ENCODE measurements at places on chromosomes 3 and 15.

DNA sequence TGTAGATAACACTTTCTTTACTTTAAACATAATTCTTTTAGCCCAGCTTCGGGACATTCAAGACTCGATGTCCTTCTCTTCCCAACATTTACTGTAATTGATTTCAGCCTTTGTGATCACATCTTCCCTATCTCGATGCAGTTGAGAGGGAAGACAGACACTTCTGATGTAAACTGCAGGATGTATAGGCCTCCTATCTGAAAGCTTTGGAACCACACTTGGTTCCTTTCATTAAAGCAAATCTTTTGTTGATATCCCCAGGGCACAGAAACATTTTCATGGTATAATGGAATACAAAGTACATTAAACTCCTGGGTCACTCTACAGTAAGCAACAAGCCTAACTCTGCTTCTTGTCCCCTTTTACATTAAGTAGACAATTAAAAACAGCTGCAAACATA lies 6.4 kb downstream of the GRM7 start:
- no peak for DNase-seq

DNA sequence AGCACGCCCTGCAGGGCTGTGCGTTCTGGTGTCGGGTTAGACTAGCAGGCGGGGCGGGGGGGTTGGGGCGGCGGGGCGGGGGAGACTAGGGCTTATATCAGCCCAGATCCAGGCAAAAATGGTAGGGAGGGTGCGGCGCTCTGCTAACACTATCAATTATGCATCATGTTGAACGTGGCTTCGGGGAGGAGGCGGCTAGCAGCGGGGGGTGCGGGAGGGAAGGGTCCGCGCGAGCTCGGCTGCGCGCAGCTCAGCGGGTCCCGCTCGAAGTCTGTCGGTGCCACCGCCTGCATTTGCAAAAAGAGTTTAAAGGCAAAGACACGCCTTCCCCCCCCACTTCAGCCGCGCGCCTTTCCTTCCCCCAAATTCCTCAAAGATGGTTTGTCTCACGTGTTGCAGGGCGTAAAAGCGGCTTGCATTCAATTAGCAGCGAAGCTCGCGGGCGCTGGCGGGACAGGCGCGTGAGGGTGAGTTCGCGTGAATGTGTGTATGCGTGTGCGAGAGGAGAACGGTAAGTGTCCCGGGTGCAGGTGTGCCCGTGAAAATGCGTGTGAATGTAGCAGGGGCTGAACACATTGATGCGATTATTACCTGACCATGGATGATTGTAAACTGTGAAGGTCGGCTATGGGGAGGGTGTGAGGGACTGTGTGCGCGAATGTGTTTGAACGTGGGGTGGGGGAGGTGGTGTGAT lies at the start of gene ISLR2:
Gene ISLR2 (plus strand): TSS at position 432 of the 694 bp plus-strand sequence. CDS start 2,169 bp downstream, outside the sequence.
- DNase-seq: peak; percentile 11

- no peak for DNase-seq
These were observed 720.6 kb upstream of the CBLB start for GRCh38 chr3:106589311-106589942.

DNA sequence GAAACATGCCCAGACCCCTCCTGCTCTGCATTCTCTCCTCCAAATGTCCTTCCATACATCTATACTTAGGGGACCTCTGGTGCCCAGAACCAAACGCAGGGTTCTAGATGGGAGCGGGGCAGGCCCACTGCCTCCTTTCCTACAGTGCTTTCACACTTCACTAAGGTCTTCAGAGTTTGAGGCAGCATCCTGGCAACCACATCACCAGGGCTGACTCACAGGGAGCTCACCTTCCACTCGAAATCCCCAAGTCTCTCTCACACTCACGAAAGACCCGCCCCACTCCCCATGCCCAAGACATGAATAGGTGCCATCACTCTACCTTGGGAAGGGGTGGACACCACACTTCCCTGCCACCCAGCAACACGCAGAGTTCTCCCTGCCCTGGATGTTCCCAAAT lies 18.9 kb downstream of the HOMER2 start:
- peak; percentile 37 for DNase-seq

All from activated CD8-positive, alpha-beta T cell treated with anti-CD3 and anti-CD28 coated beads for 36 hours (primary cell).